ENCODE measurements at places on chromosomes 3 and 15.

DNA sequence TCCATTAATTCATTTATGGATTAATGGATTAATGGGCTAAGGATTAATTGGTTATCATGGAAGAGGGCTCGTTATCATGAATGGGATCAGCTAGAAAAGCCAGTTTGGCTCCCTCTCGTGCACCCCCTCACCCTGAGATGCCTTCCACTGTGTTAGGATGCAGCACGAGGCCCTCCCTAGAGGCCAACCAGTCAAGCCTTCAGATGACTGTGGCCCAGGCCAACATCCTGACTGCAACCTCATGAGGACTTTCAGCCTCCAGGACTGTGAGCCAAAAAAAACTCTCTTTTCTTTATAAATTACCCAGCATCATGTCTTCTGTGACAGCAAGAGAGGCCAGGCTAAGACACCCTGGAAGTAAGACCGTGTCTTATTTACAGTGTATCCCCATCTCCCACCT is 9.0 kb downstream of the EFCAB12 start:
- DNase-seq, result no peak

GRCh38 chr3:168094580-168094876 is 1.2 kb downstream of the GOLIM4 start:
- no peak for DNase-seq

DNA sequence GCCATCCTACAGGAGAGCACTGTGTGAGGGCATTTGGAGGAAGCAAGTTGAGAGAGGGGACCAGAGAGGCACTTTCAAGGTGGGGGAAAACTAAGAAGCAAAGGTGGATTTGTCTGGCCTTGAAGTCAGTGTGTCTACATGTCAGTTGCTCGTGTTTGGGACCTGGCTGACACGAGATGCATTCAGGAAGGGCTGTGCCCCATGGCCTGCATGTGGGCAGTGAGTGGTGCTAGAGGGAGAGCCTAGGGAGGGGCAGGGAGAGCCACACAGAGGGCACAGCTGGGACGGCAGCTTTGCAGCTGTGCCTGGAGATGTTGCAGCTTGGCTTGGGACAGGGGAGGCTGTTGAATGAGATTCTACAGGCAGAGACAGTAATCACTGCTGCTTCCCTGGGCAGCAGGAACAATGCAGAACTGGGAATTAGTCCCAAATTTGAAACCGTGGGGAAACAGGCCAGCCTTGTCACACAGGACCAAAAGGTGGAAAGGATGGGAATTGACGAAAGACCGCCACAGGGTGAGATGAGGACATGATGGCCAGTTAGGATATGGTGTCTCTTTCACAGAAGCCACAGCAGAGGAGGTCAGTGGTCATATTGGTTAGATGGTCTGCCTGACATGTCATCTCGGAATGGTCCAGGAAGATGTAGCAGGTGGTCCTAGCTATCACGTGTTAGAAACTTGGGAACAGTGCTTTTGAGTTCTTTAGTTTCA is 10.0 kb downstream of the SEC61A1 start:
- DNase-seq, result no peak

DNA sequence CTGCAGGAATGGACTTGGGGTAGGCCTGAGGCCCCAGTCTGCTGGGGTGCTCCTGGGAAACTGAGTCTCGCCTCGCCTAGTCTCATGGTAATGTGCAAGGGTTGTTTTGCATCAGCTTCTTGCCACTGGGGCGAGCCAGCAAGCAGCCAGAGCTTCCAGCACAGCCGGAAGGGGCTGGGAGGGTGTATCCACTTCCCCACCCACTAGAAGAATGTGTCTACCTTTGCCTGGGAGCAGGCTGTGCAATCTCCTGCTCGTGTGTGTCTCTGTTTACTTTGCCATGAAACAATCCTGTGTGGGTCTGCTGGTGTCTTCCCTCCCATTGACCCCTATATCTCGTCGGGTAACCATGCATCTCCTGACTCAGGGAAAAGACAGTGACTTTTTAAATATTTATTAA is 21.8 kb upstream of the ERICH6 start:
- no peak for DNase-seq

DNA sequence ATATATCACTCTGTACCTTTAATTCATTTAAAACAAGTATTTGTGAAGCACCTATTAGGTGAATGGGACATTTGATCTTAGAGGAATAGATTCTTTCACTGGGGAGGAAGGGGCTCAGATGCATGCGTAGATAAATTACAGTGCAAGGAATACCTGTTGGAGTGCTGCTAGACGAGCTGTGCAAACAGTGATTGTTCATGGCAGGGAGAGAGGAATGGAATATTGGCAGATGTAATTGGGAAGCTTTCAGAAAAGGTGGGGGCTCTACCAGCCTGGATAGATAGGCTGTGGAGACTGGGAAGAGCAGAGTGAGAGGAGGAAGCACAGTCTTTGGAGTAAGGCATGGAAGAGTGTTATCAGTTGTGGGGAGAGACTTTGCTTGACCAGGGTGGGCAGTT is 116.8 kb downstream of the AKAP13 start:
- DNase-seq, result no peak

DNA sequence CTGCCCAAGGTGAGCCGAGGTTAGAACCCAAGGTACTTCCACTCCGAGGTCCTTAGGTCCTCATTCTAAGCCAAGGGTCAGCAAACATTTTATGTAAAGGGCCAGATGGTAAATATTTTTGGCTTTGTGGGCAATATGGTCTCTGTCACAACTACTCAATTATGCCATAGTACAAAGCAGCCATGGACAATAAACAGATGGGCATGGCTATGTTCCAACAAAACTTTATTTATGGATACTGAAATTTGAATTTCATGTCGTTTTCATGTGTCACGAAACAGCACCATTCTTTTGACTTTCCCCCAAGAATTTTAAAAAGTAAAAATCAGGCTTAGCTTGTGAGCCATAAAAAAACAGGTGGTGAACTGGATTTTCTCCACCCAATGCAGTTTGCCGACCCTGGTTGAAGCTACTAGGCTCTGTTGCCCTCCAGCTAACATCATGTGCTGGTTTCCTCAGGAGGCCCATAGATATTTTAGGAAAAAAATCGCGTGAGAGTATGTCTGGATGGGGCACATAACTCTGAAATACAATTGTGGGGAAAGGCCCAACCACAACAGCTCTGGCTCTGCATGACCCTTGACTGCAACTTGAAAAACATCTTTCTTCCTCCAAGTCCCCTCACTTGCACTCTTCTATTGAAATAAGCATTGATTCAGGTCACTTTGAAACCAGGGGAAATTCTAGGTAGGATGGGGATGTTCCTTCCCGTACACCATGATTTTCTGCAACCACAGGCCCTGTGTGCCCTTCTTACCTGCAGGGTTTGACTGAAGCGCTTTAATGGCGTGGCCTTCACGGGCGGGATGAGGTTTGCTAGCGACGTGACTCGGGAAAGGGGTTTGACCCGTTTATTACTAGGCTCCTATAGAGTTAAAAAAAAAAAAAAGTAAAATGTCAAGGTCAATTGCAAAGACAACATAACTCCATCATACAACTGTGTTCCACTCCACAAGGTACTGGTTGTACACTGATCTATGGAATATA is 28.5 kb downstream of the ARHGEF3 start:
- no peak for DNase-seq

All from activated T-helper 1 cell treated with Interleukin-2 at 50 U/mL for 16 hours (primary cell).